Choroid plexus epithelial cell (primary cell): ENCODE measurements at places on chromosomes 2 and 18.

GRCh38 chr2:160581035-160581434, 87.4 kb upstream of the RBMS1 start:
- DNase-seq = peak; percentile 72

- no peak for DNase-seq
These were observed 194.3 kb downstream of the ANKRD30B start for GRCh38 chr18:14942275-14942674.

GRCh38 chr18:47143899-47144485, 6.3 kb downstream of the HDHD2 start:
- no peak for DNase-seq

GRCh38 chr18:8303151-8303755, 306.0 kb upstream of the RAB12 start:
- no peak for DNase-seq

DNA sequence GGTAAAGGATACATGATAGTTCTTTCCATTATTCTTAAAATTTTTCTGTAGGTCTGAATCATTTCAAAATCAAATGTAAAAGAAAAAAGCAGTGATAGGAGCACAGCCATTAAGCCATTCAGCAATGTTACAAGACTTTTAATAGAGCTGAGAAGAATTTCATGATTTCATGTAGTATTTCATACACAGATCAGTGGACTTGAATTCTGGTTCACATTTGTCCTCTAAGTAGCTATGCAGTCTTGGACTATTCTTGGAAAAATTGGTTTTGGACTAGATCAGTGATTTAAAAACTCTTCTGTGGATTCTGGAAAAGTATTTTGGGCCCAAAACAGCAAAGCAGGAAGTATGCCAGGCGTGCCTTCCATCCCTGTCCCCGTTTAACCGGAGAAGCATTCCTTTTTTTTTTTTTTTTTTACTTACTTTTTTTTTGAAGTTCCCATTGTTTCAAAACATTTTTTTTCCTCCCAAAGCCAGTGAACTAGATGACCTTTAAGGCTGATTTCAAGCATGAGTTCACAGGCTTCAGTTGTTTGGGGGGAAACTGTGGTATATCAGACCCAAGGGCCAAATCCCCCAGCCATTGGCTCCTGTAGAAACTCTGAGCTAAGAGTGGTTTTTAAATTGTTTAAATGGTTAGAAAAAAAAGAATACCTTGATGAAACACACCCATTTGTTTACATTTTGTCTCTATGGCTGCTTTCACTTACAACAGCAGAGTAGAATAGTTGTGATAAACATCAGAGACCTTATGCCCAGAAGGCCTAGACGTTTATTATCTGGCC, 17.5 kb upstream of the POLI start:
- DNase-seq = no peak

DNA sequence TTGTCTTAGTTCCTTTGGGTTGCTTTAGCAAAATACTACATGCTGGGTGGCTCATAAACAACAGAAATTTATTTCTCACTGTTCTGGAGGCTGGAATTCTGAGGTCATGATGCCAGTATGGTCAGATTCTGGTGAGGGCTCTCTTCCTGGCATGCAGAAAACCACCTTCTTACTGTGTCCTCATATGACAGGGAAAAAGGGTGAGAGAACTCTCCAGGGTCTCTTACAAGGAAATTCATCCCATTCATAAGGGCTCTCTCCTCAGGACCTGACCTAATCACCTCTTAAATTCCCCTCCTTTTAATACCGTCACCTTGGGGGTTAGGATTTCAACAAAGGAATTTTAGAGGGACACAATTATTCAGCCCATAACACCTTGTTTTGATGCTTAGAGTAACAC, 243.1 kb upstream of the TNP1 start:
- DNase-seq = no peak

DNA sequence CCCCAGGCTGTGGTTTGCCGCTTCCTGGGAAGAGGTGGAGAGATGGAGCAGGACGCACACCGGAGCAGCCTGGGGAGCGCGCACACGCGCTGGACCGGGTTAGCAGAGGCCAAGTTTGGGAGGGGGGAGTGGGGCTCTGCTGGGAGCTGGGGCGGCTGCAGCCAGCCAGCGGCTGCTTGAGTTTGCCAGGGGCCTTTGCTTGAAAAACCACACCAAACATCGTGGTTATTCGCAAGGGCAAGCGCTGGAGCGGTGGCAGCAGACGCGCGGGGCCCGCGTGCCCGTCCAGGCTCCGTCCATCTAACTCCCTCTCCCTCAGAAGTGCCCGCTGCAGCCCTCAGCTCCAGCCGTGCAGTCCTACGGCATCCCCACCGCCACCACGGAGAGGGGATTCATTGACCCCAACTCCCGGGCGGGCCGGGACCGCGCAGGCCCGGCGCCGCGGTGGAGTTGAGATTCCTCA, 4.6 kb downstream of the PTGR3 start:
- DNase-seq = peak; percentile 32

DNA sequence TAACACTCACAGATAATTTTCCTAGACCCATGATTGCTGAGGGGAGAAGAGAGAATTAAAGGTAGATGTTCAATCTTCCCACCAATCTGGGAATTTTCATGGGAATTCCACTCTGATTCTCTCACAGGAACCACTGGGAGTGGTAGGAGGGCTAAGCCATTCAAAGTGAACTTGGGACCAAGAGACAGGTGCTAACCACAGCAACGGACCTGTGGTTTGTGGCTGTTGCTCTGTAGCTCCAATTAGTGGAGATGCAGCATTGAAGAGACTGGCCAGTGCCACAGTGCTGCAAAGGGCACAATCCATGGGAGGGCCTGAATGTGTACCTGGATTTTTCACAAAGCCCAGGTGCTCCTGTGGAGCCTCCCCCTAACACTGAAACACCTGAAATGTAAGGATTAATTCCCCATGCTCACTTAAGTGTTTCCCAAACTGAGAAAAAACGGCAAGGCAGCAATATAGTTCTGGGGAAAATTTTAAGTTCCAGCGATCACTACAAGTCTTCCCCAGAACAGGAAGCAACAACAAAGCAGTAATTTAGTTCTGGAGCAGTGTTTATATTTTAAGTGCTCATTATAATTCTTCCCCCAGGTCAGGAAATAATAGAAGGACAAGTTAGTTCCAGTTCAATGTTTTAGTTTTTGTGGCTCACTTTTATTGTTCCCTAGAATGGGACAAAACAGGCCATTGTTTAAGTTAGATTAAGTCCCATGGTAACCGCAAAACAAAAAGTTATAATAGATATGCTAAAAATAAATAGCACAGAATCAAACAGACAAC, 1045.8 kb downstream of the CNTNAP5 start:
- no peak for DNase-seq

DNA sequence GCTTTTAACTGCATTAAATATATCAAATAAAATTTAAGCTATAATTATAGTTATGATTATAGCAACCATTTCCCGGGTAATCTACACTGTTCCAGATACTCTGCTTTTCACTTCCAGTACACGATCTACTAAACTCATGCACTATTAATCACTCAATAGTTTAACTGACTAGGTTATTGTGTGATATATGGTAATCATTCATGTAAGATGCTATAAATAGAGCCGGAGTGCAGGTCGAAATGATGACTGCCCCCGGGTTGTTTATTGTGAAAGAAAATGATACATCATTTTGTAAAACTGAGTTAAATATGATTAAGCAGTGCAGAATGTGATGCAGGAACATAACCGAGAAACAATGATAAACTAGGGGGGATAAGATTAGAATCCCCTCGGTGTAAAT, 434.6 kb upstream of the DSEL start:
- DNase-seq = peak; percentile 15

DNA sequence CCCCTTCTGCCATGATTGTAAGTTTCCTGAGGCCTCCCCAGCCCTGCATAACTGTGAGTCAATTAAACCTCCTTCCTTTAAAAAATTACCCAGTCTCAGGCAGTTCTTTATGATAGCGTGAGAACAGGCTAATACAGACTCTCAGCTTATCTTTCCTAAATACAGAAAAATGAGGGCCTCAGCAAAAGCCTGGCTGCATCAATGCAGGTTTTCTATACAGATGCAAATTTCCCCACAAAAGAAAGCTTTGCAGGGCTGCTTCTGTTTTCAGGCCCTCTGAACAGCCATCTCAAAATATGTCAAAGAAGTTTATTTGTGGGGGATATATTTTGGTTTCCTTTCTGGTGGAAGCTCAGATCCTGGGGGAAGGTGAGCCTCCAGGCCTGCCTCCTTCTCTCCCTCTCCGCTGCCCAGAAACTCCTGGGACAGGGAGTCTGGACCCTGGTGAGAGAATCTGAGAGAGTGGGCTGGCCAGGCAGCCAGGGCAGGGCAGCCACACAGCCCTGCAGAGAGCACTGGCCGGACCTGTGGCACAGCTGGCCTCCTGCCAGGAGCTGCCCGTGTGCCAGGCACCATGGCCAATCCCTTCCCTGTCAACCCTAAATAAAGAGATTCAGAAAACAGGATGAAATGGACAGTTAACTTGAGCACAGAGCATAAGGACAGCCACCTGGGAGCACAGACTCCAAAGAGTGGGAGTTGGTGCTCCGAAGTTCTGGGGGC, 21.6 kb upstream of the AGXT start:
- DNase-seq = no peak

DNA sequence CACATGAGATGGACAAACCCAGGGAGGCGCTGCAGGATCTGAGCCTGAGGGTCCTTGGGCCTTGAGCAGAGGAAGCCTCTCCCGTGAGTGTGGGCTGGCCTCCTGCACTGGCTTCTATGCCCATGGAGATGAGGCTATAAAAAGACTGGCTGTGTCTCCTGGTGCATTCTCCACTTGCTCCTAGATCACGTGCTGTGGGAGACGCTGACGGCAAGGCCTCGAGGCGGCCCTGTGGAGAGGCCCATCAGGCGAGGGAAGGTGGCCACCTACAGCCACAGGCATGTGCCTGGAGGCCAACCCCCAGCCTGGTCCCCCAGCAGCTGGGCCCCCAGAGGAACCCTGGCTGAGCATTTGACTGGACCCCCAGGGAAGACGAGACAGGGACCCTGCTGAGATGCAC, 198.9 kb downstream of the TWIST2 start:
- no peak for DNase-seq

- no peak for DNase-seq
These were observed 158.8 kb upstream of the ZEB2 start for GRCh38 chr2:144678736-144679135.

GRCh38 chr2:103464831-103465230, 703.0 kb downstream of the TMEM182 start:
- DNase-seq = no peak

GRCh38 chr2:127226520-127227263, 6.6 kb upstream of the CYP27C1 start:
- DNase-seq = peak; percentile 80

DNA sequence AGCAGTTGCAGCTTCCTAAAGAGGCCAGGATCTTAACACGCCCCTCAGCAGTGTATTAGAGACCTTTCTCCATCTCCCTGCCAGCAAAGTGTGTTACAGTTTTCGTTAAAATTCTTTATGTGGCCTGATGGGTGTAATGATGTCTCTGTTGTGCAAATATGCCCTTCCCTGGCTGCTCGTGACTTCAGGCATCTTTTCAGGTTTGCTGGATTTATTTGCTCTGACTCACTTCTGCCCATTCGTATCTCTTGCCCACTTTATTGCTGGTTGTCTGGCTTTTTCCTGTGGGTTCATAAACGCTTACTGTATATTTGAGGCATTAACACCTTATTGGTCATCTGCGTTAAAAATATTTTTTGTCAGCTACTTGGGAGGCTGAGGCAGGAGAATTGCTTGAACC, 134.5 kb downstream of the ASB1 start:
- DNase-seq = no peak

- peak; percentile 4 for DNase-seq
These were observed 766.4 kb upstream of the ID2 start for GRCh38 chr2:7915302-7916091.

DNA sequence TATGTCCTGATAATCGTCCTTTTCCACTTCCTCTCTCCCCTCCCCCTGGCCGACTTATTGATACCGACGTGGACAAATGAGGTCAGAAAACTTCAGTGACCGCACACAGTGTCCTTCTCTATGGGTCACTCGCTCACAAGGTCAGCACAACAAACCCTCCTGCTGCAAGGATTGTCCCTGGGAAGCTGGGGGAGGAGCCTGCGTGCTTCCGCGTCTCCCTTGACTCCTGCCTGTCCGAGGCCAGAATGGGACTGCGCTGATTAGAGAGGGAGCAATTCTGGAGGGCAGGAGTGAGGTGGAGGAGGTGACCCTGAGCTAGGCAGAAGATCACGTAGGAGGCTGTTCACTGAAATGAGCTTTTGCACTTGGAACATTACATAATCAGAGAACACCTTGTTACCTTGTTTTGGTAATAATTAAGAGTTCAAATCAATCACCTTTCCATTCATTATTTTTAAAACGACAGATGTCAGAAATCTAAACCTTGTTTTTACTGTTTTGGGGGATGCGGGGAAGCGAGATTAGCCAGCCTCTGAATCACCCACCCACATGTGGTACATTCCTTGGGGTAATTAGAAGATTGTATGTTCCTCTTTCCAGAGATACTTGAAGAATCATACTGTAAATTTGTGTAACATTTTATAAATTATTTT, 70.6 kb downstream of the CTAGE1 start:
- peak; percentile 45 for DNase-seq

DNA sequence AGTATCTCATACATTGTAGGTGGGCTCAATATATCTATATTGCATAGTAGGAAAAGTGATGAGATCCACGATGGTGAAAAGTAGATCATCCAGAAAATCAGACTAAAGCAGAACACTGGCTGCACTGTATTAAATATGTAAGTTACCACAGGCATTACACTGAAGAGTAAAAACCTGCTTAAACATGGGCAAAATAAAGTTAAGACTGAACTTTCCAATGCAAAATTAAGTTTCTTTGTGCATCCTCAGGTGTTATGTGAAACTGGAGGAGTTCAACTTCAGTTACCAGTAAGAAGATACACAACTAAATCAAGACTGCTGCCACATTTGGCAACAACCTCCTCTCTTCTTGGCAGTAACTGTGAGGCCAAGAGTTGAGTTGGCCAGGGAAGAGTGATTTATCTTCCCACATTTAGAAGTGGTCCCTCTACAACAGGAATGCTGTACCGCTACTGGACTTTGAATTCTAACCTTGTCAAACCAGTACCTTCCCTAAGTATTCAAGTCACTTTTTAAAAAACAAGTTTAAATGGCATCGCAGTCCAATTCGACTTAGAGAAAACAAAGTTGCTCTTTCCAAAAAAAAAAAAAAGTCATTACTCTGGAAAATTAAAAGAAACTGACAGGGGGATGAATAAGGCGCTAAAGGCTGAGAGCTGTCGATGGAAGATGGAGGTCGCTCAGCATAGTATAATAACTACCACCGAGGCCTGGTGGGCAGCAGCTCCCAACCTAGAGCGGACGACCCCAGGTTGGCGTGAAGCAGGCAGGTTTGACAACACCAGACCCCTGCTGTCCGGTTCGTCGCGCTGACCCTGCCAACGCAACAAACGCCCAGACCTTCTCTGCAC, 1.1 kb downstream of the MAP4K3 start:
- peak; percentile 59 for DNase-seq

GRCh38 chr2:105220604-105221003, 20.9 kb upstream of the GPR45 start:
- no peak for DNase-seq

GRCh38 chr2:9806298-9806610, 37.0 kb upstream of the TAF1B start:
- no peak for DNase-seq

DNA sequence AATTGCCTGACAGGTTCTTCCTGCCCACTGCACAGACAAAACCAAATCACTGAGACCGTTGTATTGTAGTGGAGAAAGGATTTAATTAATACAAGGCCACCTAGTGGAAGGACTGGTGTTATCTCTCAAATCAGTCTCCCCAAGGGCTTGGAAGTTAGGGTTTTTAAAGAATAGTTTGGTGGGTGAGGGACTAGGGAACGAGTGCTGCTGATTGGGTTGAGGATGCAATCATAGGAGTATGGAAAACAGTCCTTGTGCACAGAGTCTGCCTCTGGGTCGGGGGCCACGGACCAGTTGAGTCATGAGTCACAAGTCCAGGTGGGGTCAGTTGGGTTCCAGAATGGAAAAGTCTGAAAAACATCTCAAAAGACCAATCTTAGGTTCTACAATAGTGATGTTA, 89.1 kb downstream of the B3GNT2 start:
- DNase-seq = no peak
